Posterior vena cava (tissue), 2 donors: ENCODE measurements at places on chromosomes 16 and 17. TPM values are rescaled to one million over a fixed set of nuclear protein-coding genes. Genes with fewer than 3 reads are reported as not detected.
A peak's percentile ranks its signal among the peaks of the same experiment; 100 is the strongest.

- DNase-seq, result no peak
Observed at GRCh38 chr17:67747681-67748235, 30.0 kb downstream of the NOL11 start.

DNA sequence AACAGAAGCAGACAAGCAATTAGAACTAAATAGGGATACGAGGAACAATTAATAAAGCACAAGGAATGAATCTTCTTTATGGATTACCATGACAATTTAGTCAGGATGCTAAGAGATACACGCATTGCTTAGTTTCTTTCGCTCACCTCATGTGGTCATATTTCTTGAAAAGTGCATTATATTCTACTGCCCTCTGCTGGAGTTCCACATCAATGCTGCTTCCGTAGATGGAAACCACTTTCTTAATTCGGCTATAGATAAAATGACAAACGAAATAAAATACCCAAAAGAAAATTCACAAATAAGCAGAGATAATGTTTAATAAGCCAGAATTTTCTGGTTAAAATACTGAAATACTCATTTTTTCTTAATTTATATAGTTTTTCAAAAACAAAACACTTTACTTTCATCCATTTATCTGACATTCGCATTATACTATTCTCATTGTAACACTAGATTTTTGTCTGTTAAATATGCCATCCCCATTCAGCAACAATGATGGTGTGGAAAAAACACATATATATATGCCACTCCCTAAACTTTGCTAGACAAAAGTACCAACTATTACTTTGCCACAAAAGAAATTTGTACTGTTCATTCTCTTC is 22.0 kb upstream of the PHLPP2 start:
- no peak for DNase-seq

DNA sequence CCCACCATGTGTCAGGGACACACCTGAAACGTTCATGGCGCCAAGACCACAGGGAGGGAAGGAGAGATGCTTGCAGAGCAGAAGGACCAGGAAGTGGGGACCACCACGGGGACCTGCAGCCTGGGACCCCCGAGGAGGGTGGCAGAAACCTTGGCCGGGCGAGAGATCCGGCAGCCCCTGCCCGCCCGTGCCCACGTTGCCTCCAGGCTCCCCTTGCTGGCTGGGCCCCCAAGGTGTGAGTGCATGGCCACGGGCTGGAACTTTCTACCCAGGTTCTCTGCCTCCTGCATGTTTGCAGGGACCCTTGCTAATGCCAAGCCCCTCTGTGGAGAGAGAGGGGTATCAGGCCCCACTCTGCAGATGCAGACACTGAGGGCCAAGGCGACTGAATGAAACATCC is 50.4 kb downstream of the USP22 start:
- no peak for DNase-seq

DNA sequence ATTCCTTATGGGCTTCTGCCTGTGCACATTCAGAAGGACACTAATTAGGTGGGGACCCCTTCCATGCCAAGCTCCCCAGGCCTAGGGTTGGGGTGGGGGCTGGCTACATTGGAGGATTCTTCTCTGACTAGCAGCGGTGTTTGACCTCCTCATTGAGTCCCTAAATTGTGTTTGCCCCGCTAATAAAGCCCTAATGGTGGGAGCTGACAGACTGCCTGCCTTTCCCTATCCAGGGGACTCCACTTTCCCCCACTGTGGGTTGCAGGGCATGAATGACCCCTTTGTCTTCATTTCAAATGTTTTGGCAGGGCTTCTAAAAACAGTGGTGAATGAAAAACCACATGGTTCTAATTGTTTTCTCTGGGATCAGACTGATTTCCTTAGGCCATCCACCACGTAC is 476.8 kb upstream of the CDH11 start:
- DNase-seq, result no peak

DNA sequence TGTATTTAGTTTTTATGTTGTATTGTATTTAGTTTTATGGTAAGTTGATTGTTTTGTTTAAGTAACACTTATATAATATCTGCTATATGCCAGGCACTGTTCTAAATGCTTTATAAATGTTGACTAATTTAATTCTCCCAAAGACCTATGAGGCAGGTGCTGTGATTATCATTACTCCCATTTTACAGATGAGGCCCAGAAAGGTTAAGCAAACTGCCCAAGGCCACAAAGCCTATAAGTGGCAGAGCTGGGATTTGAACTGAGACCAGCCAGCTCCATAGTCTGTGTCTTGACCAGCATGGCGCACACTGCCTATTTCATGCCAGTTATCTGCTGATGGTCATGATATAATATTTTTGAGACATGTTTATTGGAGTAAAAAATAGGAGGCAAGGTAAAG is 24.0 kb downstream of the IL21R start:
- no peak for DNase-seq

DNA sequence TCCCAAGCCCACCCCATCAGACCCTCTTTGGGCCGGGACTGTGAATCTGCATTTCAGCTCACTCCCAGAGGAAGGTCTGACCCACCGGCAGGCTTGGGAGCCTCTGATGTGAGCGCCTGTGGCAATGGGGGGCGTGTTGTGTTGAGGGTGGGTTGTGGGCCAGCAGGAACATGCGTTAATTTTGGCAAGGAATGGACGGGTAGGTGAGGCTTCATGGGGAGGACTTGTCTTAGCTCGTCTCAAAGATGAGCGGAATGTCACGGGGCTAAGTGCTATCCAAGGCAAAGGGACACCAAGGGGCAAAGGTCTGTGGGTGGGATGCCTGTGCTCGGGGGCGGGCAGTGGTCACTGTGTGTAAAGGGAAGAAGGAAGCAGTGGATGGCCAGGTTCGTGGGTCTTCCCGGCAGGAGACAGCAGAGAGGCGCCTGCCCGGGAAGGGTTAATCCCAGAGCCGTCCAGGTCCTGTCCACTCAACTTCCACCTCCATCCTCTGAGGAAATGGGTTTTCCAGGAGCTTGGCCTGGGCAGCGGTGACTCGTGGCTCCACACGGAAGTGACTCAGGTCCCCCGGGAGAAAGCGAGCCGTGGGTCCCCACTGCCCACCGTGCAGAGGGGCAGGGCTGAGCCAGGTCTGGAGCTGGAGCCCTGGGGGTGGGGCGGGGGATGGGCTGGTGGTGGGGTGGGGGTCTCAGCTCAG is 17.4 kb downstream of the ADGRG1 start:
- no peak for DNase-seq

GRCh38 chr17:12588531-12588930 is 77.2 kb upstream of the MYOCD start:
- no peak for DNase-seq

- no peak for DNase-seq
Observed at GRCh38 chr16:69613378-69614154, 47.8 kb downstream of the NFAT5 start.

- peak; percentile 97 for DNase-seq
Observed at GRCh38 chr17:8176197-8176940, at the start of gene TMEM107. Gene TMEM107, minus strand, starts transcription at chr17:8176380. Its CDS starts 94 bp downstream, at chr17:8176286.

GRCh38 chr17:33369149-33369548 is 76.1 kb upstream of the ASIC2 start:
- DNase-seq, result no peak

- no peak for DNase-seq
Observed at GRCh38 chr16:82061861-82062525, 26.9 kb downstream of the HSD17B2 start.

GRCh38 chr17:45230787-45231480 is 9.2 kb downstream of the FMNL1 start:
- no peak for DNase-seq

GRCh38 chr16:58464047-58464915 is 35.7 kb upstream of the NDRG4 start:
- no peak for DNase-seq

- DNase-seq, result no peak
Observed at GRCh38 chr16:84896847-84897246, 77.1 kb downstream of the CRISPLD2 start.

- DNase-seq, result no peak
Observed at GRCh38 chr17:45020354-45021138, 30.9 kb downstream of the DCAKD start.

DNA sequence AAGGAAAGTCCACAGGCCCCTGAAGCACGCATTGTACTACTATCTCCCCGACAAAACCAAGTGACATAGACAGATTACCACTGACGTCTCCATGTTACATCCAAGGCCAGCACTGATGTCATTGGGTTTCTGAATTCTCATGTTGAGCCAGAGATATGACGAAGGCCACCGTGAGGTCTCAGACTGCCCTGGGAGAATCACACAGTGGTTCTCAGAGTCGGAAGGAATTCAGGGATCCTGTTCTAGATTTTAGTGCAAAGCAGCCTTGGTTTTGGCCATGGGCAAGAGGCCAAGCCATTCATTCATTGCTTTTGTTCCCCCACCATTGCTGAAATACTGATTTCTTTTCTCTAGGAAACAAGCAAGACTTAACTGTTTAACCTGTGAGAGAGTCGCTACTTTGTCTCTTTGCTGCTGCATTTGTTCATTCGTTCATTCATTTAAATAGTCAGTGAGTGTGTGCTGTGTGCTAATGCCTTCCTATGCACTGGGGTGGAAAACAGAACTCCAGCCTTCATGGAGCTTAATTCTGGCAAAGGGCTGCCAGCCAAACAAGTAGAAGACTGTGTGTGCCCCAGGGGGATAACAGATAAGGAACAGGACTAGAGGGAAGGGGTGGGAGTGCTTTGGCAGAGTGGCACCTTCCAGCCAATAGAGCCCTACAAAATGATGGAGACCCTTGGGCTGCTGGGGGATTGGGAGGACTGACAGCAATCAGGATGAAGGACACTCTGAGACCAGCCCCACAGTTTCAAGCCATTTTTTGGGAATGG is 222.3 kb downstream of the MSI2 start:
- peak; percentile 67 for DNase-seq

- DNase-seq, result peak; percentile 7
Observed at GRCh38 chr16:27258241-27258734, 10.3 kb downstream of the NSMCE1 start.

DNA sequence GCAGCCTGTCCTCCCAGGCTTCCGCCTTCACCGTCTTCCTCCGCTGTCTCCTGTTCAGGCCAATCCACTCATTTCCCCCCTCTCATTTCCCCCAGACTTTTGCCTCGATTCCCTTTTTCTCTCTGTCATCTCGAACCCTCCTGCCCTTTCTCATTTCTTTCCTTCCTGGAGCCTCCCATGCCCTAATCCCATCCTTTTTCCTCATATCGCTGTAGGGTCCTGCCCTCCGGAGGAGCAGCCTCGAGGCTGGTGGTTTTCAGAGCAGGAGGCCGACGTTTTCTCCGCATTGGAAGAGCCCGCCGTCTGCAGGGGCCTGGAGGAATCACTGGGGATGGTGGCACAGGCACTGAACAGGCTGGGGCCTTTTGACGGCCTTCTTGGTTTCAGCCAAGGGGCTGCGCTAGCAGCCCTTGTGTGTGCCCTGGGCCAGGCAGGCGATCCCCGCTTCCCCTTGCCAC is 597 bp downstream of the OVCA2 start:
- DNase-seq, result no peak

GRCh38 chr16:6726621-6727020 is 606.0 kb upstream of the RBFOX1 start:
- DNase-seq, result no peak

DNA sequence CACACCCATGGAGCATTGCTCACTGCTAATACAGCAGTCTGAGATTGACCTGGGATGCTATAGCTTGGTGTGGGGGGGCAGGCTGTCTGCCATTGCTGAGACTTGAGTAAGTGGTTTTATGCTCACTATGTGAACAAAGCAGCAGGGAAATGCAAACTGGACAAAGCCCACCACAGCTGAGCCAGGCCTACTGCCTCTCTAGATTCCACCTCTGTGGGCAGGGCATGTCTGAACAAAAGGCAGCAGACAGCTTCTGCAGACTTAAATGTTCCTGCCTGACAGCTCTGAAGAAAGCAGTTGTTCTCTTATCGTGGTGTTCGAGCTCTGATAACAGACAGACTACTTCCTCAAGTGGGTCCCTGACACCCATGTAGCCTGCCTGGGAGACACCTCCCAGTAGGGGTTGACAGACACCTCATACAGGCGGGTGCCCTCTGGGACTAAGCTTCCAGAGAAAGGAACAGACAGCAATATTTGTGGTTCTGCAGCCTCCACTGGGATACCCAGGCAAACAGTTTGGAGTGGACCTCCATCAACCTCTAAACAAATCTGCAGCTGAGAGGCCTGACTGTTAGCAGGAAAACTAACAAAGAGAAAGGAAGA is 2204.8 kb downstream of the TP53TG3F start:
- DNase-seq, result no peak

GRCh38 chr17:42672038-42672437 is 4.8 kb downstream of the PLEKHH3 start:
- no peak for DNase-seq

DNA sequence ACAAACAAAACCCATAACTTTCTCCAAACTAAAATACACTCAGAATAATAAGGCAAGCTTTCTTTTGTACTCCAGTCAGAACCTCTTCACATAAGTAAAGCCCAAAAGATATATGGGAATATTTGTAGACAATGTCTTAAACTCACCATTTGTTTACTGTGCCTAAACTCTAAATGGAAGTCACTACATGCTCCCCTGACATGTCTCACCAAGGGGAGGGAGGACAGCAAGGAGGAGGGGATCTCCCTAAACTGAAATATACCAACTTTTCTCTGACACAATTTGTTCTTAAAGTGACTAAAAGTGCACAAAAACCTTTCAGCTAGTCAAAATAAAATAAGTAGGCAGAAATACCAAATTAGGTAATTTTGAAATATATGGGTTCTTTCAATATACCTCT is 38.5 kb downstream of the GRB7 start:
- no peak for DNase-seq

DNA sequence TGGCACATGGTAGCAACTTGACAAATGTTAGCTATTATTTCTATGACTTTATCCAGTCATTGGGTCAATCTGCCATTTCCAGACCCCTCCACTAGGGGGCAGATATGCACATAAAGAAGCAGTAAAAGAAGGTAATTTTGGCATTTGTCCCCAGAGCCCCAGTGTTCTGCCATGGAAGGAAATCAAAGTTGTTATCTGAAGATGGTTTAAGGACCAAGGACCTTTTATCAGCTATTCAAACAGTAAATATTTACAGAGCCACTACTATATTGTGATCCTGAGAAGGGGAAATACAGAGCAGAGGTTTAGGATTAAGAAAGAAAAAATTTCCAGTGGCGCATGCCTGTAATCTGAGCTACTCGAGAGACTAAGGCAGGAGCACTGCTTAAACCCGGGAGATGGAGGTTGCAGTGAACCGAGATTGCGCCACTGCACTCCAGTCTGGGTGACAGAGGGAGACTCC is 20.0 kb downstream of the TRAF4 start:
- DNase-seq, result peak; percentile 78

Gene GAS7
- total RNA-seq, result 70.6 TPM

Gene PYDC1
- total RNA-seq, result not detected

Gene CDK5R1
- 0.93 TPM for total RNA-seq

Gene CDT1
- 2.0 TPM for total RNA-seq

Gene FOXL1
- total RNA-seq, result 8.9 TPM

Gene PRCD
- total RNA-seq, result 4.7 TPM

Gene KRT16
- not detected for total RNA-seq

Gene LSM12
- total RNA-seq, result 38.2 TPM

Gene SCNN1G
- total RNA-seq, result not detected

Gene MLKL
- 14.4 TPM for total RNA-seq

Gene MAP2K3
- total RNA-seq, result 83.4 TPM

Gene KRTAP2-3
- total RNA-seq, result not detected

Gene PLA2G10
- not detected for total RNA-seq

Gene FBXW10B
- total RNA-seq, result 0.93 TPM

Gene PIK3R5
- 15.2 TPM for total RNA-seq

Gene OR1F1
- total RNA-seq, result not detected

Gene PRSS36
- 5.2 TPM for total RNA-seq

Gene ABCC11
- not detected for total RNA-seq
